ENCODE measurements at places on chromosomes 12 and 14.

GRCh38 chr12:50679612-50680011 is 84.3 kb upstream of the ATF1 start:
- DNase-seq: no peak

DNA sequence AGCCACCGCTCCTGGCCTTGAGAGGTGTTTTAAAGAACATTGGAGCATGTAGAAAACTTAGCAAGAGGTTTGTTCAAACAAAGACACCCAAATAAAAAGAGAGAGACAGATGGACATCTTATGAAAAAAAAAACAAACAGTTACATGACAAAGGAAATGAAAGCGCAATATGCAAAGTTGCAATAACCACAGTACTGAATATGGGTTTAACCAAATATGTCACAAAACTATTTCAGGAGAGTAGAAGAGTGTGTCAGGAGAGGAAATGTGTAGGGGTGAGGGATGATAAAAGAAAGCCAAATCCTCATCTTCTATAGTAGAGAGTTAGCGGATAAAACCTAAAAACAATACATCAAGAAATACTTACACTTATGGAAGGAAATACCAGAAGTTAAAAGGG is 98.4 kb downstream of the GTF2A1 start:
- DNase-seq: no peak

DNA sequence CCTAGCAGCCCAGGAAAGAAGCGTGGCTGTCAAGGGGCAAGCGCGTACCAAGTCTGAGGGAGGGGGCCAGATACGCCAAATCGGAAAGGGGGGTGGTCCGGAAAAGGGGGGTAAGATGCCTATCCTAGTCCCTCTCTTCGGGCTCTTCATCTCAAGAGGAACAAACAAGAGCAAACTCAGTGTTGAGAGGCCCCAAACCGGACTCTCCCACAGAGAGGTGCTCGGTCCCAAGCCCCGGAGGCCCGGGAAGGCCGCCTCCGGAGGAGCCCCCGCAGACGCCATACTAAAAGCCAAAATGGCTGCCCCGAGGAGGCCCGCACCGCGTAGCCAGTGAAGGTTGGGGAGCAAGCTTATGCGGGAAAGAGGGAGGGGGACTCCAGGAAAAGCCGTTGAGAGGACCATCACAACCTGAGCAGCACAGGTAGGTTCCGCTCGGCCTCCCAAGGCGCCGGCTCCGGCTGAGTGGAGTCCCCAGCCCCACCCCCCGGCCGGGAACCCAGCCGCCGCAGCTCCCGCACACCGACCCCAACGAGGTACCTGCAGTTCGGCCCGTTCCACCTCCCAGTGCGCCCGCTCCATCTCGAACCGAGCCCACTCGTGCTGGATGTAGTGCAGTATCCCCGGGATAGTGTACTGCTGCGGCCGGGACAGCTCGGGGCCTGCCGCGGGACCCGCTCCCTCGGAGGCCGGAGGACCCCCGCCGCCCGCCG is at the start of gene AP4S1:
AP4S1 (plus strand) TSS at position 283 of the 710 bp plus-strand sequence. CDS start 40,548 bp downstream, outside the sequence.
- DNase-seq: peak; percentile 23

DNA sequence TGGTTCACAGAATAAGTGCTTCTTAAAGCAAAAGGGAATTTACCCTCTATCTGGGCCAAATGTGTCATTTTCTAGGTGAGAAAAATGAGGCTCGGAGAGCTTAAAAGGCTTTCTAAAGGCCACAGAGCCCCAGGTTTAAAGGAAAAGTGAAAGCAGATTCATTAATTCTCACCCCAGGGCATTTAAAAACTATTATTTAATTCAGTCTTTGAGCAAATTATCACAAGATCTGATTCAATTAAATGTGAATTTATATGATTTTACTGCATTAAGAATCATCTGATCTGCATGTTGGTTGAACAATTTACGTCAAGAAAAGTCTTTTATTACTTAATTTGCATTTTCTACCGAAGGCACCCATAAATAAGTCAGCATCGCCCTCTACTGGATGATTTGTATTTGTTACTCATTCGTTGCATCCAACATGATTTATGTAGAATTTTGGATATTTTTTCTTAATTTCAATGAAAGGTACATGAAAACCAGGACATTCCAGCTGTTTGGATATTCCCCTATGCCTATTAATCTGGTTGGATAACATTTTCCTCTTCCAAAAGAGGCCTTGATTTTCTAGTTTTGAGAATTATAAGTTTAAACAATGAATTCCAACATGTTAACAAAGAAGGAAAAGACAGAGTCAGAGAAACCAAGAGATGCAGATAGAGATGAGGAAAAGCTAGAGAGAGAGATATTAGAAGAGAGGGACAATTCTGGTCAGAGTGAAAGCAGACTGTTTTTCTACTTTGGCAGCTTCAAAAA is 19.1 kb upstream of the DHRS7 start:
- DNase-seq: peak; percentile 76

- DNase-seq: no peak
Observed at GRCh38 chr12:21608196-21608595, 3.5 kb upstream of the GYS2 start.

DNA sequence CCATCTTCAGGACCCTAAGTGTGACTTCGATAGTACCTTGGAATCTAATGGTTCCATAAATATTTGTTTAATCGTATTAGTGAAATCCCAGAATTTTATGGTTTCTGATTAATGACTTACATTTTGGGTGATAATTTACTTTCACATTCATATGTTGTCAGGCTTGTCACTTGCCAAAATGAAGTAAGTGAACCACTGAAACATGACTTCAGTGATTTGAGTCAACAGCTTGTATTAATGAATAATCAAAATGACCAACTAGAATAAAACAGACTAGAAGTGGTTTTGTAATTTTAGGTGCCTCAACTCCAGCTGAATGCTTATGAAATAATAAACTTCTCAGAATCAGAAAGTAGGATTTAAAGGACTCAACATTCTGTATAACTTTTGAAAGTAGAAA is 517.1 kb downstream of the PRKD1 start:
- DNase-seq: no peak

- no peak for DNase-seq
Observed at GRCh38 chr12:79949098-79949497, 14.2 kb upstream of the PPP1R12A start.

DNA sequence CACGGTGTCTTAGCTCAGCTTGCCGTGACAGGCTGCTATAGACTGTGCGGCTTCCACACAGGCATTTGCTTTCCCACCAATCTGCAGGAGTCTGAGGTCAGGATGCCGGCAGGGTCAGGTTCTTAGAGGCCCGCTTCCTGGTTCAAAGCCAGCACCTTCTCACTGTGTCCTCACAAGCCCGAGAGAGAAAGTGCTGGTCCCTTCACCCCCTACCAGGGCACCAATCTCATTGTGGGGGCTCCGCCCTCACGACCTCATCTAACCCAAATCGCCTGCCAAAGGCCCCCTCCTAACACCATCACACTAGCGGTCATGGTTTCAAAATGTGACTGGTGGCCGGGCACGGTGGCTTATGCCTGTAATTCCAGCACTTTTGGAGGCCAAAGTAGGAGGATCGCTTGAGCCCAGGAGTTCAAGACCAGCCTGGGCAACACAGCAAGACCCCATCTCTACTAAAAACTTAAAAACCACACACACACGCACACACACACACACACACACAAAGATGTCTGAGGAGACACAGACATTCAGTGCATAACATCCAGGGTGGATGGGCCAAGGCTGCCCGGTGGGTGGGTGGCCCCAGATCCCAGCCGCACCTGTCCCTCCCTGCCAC is 26.8 kb downstream of the MMP17 start:
- no peak for DNase-seq

GRCh38 chr12:118326991-118327390 is 45.7 kb downstream of the TAOK3 start:
- DNase-seq: no peak

- DNase-seq: no peak
Observed at GRCh38 chr12:3016191-3016590, 57.0 kb downstream of the TEAD4 start.

GRCh38 chr12:86389949-86390348 is 133.8 kb upstream of the MGAT4C start:
- peak; percentile 65 for DNase-seq

- no peak for DNase-seq
Observed at GRCh38 chr14:93245764-93246420, 38.8 kb downstream of the UBR7 start.

- no peak for DNase-seq
Observed at GRCh38 chr12:89335452-89336244, 16.7 kb downstream of the DUSP6 start.

DNA sequence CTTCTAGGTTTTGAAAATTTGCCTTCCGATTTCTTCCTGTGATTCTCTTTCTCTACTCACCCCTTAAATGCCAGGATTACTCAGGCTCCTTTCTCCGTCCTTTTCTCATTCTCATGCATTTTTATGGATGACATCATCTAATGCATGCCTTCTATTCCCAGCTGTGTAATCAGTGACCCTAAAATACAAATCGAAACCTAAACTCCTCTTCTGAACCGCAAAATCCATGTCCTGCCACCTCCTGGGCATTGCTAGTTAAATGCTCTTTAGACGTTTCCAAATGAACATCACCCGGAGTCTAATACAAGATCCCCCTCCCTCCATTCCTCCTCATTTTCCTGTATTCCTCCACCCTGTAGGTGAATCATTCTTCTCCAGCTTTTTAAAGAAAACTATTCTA is 1703.1 kb upstream of the FLRT2 start:
- DNase-seq: no peak

All from epithelial cell of esophagus (primary cell).